ENCODE measurements at places on chromosomes 4 and X. TPM values are rescaled to one million over a fixed set of nuclear protein-coding genes. Genes with fewer than 3 reads are reported as not detected.

The SSR4 gene
- 328 TPM for total RNA-seq

The HAND2 gene
- not detected for total RNA-seq

The CDS1 gene
- total RNA-seq: 11.5 TPM

The SCD5 gene
- total RNA-seq: 3.5 TPM

Measured in MCF 10A (cell line).